Activated CD4-positive, alpha-beta T cell treated with anti-CD3 and anti-CD28 coated beads, Interleukin-2, amount 50 U/mL, for 4 hours (primary cell): ENCODE measurements at places on chromosomes 12 and 14.

DNA sequence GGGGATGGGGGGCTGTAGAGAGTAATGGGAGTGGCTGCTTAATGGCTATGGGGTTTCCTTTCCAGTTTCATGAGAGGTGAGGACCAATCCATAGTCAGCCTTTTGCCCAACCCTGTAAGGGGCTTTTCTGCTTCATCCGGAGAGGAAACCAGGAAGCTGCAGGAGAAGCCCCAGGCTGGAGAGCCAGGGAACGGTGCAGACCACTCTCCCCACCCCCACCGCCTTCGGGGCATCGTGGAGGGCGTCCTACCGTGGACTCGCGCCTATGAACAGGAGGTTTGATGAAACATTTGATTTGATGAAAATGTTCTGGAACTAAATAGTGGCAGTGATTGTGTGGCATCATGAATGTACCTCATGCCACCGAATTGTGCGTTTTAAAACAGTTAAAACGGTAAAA lies 204.3 kb upstream of the DIO3 start:
- no peak for DNase-seq

DNA sequence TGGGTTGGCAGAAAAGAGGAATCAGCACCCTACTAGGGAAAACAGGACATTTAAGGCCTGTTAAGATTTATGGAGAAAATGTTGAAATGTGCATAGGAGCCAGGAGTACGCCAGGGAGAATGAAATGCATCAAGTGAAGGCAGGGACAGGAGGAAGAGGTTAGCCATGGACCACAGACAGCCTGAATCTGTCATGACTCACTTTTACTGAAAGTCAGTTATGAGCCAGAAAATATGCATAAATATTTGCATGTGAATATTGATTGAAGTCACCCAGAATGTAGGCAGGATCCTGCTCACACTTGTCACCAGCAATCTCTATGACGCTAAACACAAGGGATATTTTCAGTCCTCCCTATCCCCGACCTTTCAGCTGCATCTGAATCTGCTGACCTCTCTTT lies 25.1 kb upstream of the CDK17 start:
- no peak for DNase-seq

- DNase-seq: no peak
Measured at GRCh38 chr12:9880532-9881078, 684 bp upstream of the KLRF2 start.

DNA sequence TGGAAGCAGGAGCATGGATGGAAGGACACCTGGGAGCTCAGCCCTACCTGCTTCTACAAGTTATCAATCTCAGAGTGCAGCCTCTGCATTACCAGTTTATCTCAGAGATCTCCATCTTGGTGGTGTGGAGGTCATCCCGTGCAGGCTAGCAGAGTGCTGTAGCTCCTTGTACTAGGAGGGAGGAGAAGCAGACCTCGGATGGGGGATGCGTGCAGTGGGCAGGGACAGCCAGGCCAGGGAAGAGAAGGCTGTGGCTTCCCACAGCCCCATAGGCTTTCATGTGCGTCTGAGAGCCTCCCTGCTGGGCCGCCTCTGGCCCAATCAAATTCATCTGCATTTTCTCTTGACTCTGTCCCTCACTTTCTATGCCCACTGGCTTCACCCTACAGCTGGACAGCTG lies 8.8 kb upstream of the KRT82 start:
- no peak for DNase-seq

- DNase-seq: no peak
Measured at GRCh38 chr12:22064968-22065367, 18.9 kb downstream of the CMAS start.

DNA sequence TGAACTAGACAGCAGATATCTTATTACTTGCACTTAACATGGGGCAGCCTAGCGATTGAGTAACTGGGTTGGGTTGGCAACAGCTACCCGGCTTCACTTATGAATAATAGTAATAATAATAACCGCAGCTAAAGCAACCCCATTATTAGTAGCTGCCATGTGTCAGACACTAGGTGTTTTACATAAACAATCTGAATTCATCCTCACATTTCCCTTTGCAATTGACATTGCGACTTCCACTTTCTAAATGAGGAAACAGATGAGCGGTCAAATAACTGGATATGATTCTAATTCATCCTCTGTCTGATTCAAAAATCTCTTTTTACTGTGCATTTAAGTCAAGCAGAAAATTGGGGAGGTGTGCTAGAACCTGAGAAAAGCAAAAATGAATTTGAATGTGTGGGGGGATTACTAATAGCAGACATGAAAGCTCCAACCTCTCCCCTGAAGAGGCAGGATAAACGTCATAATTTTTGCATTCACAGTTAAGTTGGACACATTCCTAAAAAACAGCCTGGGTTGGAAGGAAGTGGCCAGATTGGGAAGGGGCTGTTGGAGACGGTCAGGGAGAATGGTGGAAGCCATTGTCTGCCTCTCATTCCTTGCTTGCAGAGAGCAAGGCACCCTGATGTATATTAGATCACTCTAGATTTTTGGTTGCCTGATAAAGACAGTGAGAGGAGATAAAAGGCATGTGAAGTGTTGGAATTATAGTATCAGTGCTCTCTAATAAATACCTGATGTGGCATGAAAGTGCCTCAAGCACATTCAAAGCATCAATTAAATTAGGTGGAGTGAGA lies 13.1 kb downstream of the EMP1 start:
- DNase-seq: no peak

- DNase-seq: no peak
Measured at GRCh38 chr12:96710127-96710745, 196.8 kb upstream of the NEDD1 start.

DNA sequence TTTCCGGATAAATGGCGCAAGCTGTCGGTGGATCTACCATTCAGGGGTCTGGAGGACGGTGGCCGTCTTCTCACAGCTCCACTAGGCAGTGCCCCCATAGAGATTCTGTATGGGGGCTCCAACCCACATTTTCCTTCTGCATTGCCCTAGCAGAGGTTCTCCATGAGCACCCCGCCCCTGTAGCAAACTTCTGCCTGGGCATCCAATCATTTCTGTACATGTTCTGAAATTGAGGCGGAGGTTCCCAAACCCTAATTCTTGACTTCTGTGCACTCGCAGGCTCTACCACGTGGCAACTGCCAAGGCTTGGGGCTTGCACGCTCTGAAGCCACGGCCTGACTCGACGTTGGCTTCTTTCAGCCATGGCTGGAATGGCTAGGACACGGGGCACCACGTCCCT lies 5.1 kb upstream of the SERPINA10 start:
- DNase-seq: no peak

- DNase-seq: no peak
Measured at GRCh38 chr14:63504648-63505047, 38.5 kb downstream of the PPP2R5E start.

- DNase-seq: no peak
Measured at GRCh38 chr12:62605981-62606380, 139.4 kb downstream of the MON2 start.

DNA sequence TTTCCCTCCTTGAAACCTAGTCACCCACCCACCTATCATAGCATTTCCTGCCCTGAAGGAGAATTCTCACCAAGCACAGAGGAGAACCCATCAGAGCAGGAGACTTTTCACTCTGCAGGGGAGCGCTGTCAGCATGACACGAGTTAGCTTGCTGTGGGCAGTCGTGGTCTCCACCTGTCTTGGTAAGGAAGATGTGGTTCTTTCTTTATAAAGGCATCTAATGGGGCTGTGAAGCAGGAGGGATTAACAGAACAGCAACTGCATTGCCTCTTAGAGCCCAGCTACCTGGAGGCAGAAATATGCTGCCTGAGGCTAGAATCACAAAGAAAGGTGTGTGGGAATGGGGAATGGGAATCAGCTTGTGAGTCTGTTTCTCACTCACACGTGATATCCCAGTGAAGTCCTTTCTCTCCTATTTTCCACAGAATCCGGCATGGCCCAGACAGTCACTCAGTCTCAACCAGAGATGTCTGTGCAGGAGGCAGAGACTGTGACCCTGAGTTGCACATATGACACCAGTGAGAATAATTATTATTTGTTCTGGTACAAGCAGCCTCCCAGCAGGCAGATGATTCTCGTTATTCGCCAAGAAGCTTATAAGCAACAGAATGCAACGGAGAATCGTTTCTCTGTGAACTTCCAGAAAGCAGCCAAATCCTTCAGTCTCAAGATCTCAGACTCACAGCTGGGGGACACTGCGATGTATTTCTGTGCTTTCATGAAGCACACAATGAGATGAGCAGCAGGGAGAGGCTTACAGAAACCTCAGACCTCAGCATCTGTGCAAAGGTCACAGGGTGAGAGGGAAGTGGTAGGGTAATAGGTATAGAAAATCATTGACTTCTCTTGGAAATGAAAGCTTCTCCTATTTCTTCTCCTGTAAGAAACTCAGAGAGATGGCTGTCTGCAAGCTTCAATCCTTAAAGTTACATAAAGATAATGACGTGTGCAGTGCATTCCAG lies 316.9 kb downstream of the DAD1 start:
- DNase-seq: no peak

DNA sequence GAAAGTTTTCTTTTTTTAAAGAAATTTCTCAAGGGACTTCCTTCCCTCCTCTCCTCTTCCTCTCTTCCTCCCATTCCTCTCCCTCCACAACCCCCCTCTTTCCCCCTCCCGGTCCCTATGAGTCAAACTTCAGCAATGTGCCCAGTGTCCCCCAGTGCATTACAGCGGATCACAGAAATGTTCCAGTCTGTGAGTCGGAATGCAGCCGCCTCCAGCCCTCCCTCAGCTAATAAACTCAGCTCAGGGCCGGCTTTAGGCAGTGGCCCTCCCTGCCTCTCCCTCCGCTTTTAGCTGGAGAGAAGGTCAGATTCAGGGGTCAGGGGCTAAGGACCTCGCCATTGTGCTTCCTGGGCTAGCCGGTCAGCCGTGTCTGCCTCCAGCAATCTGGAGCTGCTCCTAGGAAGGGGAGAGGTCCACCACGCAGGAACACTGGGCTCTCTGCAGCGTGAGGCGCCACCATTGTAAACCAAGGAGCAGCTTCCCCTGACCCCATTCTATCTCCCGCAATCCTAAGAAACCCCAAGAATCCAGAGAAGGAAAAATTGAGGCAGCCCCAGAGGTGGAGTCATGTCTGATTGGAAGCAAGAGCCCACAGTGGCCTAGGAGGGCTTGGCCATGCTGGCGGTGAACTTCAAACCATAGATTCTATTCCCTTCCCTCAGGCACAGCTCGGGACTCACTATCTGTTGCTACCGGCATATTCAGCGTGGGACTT lies 1.1 kb upstream of the HDAC7 start:
- no peak for DNase-seq

DNA sequence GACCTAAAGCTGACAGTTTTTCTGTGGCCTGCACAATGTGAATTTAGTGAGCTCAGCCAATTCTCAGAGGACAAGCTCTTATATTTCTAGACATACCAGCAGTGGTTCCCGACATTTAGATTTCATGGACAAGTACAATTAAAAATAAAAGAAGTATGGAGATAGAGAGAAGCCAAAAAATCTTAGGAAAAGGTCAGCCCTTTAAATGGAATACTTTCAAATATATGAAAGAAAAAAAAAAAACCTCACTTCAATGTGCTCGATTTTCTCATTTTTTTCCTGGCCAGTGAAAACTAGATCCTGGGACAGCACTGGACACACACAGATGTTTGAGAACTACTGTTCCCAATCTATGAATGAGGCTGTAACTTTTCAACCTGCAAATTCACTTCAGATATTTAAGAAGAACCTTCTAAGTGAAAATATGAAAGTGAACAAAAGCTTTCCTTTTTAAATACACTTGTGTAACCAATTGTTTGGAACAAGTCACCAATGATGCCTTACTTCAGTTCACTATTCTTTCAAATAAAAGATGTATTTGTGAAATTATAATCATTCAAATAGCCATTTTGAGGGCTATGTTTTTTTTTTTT lies 109.4 kb downstream of the SLC38A1 start:
- DNase-seq: no peak

GRCh38 chr12:4626543-4626942 lies 22.3 kb downstream of the AKAP3 start:
- no peak for DNase-seq

DNA sequence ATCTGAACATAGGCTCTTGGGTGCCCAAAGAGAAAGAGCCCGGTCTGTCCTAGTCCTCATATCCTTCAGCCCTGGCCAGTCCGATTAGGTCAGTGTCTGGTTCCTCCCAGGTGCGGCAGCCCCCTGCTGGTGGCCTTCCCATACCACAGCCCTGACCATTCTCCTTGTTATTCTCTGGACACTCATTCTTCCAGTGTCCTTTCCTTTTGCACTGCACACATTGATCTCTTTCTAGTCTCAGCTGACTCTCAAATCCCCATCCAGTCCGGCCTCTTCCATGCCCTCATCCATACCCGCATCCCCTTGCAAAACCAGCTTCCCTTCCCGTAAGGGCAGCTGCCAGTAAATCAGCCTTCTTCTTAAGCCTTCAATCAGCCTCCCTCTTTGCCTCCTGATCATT lies 1316.3 kb downstream of the TMEM121 start:
- DNase-seq: no peak

- DNase-seq: no peak
Measured at GRCh38 chr12:123991372-123991951, 18.4 kb downstream of the ZNF664 start.

DNA sequence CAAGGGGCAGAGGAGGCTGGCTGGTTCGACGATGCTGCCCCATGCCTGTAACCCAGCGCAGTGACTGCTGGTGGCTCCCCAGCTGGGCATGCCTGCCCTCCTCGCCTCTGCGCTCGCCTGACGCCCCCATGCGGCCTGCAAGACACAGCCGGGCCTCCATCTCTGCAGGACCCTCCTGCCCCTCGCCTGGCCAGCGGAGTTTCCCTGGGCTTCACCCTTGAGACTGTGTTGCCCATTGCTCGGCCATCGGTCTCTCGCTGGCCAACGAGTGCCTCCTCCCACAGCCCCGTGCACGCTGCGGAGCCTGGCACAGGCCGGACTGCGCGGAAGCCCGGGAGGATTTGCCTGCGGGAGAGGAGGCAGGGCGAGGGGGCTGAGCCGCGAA lies 17.6 kb downstream of the ASPG start:
- DNase-seq: no peak

GRCh38 chr12:30936036-30936435 lies 9.5 kb downstream of the TSPAN11 start:
- no peak for DNase-seq

GRCh38 chr14:100641274-100641860 lies 54.1 kb upstream of the BEGAIN start:
- DNase-seq: no peak
